ENCODE measurements at places on chromosomes 5 and 9.

- peak; percentile 19 for DNase-seq
These were observed 25.7 kb downstream of the ZMAT2 start for GRCh38 chr5:140725799-140726471.

- no peak for DNase-seq
These were observed 9.5 kb downstream of the CDH18 start for GRCh38 chr5:19978476-19978875.

- no peak for DNase-seq
These were observed 96.4 kb downstream of the CFAP90 start for GRCh38 chr5:7754490-7754889.

DNA sequence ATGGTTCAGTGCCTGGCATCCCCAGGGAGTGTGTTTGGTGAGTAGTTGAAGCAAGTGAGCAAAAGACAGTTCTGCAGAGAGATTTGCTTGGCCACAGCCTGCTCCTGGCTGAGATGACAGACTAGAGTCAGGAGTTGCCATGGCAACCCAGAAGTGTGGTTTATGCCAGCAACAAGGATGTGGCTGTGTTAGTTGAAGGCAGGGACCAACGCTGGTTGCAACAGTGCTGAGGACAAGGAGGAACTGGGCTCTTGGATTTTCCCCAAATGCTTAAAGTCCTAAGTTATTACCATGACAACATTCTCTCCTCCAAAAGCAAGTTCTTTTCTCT, 2.7 kb downstream of the NXNL2 start:
- DNase-seq, result no peak

- no peak for DNase-seq
These were observed 163.7 kb upstream of the PPP1R2B start for GRCh38 chr5:156686380-156686779.

DNA sequence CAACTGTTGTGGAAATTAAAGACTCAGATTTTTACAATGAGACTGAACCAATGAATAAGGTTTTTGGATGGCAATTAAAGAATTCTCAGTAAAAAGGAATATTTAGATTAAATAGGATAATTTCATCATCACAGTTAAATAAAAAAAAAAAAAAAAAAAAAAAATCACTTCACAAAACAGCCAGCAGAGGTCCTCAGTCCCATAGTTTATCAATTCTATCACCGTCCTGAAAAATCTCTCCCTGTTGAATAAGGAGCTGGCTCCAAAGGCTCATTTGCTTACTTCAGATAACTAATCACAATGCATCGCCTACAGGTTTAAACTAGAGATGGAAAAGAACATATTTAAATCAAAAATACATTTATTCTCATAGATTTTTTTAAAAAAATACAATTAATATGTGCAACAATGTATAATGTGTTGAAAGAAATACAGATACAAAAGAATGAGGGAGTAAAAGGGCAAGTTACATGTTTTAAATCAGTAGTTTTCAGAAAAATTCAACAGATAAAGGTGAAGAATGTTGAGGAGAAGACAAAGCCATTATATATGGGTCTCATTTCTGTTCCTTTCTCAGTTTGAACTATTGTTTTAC, 175.8 kb upstream of the CHD1 start:
- DNase-seq, result no peak

DNA sequence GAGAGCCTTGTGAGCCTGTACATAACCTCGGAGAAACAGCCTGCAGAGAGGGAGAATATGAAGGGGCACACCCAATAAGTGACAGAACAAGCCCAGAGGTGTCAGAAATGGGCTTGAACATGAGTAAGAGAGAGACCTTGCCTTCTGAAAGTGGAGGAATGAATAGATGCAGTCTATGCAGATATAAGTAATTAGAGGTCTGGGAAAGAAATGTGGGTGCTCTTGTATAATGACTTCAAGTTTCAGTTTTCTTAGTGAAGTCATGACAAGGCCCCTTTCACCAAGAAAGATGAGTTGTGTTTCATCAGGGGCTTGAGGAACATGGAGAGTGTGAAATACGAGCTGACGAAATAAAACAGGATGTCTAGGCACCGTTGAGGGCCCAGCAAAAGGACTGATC, 15.1 kb downstream of the GRAMD2B start:
- DNase-seq, result no peak

DNA sequence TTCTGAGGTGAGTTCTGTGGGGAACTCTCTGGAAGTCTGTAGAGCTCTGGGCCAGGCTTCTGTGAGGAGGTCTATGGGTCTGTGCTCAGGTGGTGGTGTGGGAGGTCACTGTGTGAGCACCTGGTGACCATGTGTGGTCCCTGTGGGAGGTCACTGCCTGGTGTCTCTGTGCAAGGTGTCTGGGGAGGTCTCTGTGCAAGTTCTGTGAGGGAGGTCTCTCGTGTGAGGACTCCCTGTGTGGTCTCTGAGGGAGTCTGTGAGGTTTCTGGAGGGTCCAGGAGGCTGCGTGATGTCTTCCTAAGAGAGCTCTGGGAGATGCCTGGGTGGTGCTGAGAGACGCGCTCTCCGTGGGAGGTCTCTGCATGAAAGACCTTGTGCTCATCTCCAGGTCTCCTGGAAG, 6.0 kb upstream of the SPATA31E1 start:
- DNase-seq, result no peak

DNA sequence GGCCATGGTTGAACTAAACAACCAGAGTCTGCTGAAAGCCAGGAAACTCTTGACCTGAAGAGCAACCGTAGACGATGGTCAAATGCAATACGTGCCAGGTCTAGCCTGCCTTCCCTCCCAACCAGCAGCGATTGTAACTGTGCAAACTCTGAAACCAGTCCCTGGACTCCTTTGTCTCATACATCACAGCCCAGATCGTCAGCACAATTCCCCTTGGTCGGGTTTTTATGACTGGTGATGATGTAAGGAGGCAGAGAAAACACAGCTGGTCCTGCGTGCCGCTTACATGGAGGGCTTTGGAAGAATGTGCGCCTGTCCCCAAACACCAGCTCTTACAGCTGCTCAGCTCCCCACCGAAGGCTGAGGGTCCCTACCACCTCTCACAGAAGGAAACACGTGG, 24.6 kb downstream of the SMIM23 start:
- DNase-seq, result no peak

- DNase-seq, result no peak
These were observed 25.6 kb downstream of the C5orf15 start for GRCh38 chr5:133942614-133943474.

DNA sequence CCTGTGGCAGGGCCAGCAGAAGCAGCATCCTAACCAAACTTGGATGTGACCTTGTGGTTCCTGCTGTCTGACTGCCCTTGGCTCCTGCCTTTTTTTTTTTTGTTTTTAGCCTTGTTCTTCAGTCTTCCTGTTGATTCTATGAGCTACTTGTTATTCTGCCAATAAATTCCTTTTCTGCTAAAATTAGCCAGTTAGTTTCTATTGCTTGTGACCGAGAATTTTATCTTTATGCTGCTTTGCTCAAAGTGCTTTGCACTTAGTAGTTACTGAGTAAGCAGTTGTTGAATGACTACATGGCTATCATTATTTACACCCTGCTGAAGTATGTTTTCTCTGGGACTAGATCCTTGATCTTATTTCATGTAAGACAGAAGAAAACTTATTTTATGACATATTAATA, 20.8 kb upstream of the ATG10 start:
- DNase-seq, result no peak

- no peak for DNase-seq
These were observed 129.8 kb downstream of the NXNL2 start for GRCh38 chr9:88664773-88665172.

DNA sequence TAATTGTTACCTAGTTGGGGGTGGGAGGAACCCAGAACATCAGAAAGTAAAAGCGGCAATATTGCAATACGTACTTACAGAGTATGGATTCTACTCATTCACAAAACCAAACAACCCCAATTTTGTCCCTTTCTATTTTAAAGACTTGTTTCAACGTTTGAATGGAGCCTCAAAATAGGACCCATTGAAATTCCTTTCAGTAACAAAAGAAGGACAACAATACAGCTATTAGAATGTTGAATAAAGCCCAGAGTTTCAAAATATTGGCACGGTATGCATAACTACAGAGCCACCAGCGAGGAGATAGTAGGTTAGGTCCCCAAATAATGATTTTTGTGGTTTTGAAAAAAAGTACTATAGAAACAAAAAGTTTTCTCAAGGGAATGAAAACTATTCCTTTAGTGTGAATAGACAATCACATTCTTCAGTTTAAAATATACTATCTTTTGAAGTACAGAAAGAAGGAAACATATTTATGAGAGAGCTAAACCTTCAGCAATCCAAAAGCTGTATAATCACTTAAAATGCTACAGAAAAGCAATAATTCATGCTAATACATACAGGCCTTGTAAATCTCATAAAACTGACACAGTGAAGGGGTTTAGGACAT, 235.5 kb downstream of the RFX3 start:
- no peak for DNase-seq

DNA sequence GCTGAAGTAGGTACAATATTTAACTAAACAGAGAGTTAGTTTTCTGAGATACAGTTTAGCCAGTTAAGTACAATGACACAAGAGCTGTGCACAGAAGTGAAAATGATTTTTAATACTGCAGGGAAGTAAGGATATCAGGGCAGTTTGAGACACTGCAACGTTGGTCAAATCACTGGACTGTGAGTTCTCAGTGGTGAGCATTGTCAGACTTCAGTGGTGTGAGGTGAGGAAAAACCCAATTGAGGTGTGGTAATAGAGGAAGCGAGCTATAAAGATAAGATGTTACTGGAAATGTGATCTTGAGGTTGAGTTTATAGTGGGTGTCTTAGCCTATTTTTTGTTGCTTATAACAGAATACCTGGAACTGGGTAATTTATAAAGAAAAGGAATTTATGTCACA, 12.8 kb upstream of the FBXL7 start:
- DNase-seq, result no peak

- DNase-seq, result no peak
These were observed 397.9 kb upstream of the PIK3R1 start for GRCh38 chr5:67817652-67818051.

DNA sequence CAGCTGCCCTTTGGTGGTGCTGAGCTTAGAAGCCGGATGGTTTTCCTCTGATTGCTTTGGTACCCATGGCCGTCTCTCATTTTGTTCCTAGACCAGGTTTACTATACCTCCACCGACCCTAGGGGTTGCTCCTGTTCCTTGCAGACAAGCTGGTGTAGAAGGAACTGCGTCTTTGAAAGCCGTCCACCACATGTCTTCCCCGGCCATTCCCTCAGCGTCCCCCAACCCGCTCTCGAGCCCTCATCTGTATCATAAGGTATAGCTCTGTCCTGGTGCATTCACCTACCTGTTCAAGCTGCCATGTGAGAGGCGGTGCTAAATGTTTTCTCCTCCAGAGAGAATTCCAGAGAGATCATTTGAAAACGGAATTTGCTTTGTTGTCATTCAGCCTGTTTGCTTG, 39.5 kb downstream of the TENT4A start:
- no peak for DNase-seq

DNA sequence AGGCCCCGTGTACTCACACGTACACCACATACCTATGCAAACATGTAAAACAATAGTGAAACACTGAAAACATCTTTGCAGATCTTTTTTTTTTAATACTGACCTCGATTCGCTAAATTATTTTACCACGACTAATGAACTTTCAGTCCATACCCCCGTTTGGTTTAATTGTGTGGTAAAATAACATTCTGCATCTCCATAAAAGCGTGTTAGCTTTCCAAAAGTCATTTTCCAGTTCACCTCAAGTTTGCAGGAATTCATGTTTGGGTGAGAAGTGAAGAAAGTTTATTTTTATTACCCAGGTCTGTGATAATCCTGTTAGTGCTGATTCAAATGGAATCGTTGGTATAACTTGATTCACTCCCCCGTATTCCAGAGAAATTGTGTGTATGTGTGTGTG, 652 bp downstream of the ARSK start:
- no peak for DNase-seq

- DNase-seq, result no peak
These were observed 2.4 kb downstream of the ELL2 start for GRCh38 chr5:95959051-95959887.

Data from activated naive CD4-positive, alpha-beta T cell (primary cell).